Caco-2 (cell line): ENCODE measurements at places on chromosomes 1 and 21. TPM values are rescaled to one million over a fixed set of nuclear protein-coding genes. Genes with fewer than 3 reads are reported as not detected.

DNA sequence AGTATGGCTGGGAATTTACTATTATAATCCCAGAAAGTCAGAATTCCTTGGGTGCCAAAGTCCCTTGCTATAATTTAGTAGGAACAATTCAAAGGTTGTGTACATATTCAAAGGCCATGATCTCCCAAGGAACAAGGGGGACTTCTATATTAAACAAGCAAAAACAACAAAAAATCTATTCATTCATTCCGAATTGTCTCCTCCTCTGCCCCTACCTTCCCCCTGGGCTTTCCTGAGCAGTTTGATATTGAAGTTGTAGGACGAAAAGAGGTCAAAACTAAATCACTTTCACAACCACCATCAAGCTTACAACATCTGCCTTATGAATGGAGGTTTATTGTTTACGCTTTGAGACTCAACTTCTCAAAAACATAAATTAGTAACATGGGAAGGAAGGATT is 35.3 kb upstream of the SOD1 start:
- no peaks in the 10 kb centered on the region for H3K36me3 ChIP-seq
- no peaks in the 10 kb centered on the region for H3K27me3 ChIP-seq
- H3K27ac ChIP-seq, result no peak overlapping the region
- H3K4me1 ChIP-seq, result no peaks in the 10 kb centered on the region
- H3K4me3 ChIP-seq, result no peak overlapping the region

DNA sequence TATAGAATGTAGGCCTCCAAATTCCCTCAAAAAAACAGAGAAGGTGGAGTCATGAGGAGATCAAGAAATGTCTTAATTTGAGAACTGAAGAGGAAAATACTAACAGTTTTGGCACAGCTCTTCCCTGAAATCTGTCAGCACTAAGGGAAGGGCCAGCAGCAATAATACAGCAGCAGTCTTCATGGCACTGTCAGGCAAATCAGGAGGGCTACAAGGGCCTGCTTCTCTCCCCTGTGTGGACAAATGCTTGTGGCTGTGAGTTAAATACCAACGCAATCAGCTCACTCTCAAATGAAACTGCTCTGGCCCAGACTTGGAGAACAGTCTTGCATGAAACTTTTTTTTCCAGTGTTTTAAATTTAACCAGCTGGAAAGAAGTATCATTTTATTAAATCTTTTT is 20.5 kb upstream of the CNN3 start:
- no peaks in the 10 kb centered on the region for H3K27me3 ChIP-seq
- H3K4me3 ChIP-seq, result no peak overlapping the region
- DNase-seq, result no peak
- peaks cover 20% of the 10 kb centered on the region for H3K4me1 ChIP-seq

Gene TATDN3
- total RNA-seq, result 9.6 and 12.4 TPM in 2 replicates

Gene ZNF683
- not detected in 2 replicates for total RNA-seq

Gene IL23R
- not detected in 2 replicates for total RNA-seq

Gene HHAT
- total RNA-seq, result 3.9 and 4.3 TPM in 2 replicates
